ENCODE measurements at places on chromosomes 2 and 18. TPM values are rescaled to one million over a fixed set of nuclear protein-coding genes. Genes with fewer than 3 reads are reported as not detected.

RAB31 gene
- 34.5 TPM for total RNA-seq

PIEZO2 gene
- 0.48 TPM for total RNA-seq

CDCA7 gene
- 3.1 TPM for total RNA-seq

L3MBTL4 gene
- 1.9 TPM for total RNA-seq

C1GALT1C1L gene
- total RNA-seq = not detected

IMMT gene
- total RNA-seq = 52.0 TPM

STAT4 gene
- 13.6 TPM for total RNA-seq

CENPA gene
- total RNA-seq = not detected

ALPG gene
- total RNA-seq = not detected

LRRTM4 gene
- not detected for total RNA-seq

CNGA3 gene
- total RNA-seq = not detected

ALPI gene
- not detected for total RNA-seq

TTC39C gene
- 31.8 TPM for total RNA-seq

FEV gene
- total RNA-seq = not detected

SCYGR8 gene
- not detected for total RNA-seq

SLC9A4 gene
- 2.7 TPM for total RNA-seq

ANKRD30BL gene
- under 0.01 TPM for total RNA-seq

RNF25 gene
- 15.1 TPM for total RNA-seq

NEU2 gene
- not detected for total RNA-seq

HDHD2 gene
- 9.0 TPM for total RNA-seq

GPR39 gene
- total RNA-seq = 7.2 TPM

NFATC1 gene
- total RNA-seq = 0.72 TPM

CRIM1 gene
- total RNA-seq = 45.4 TPM

ELOA2 gene
- total RNA-seq = not detected

FOXD4L1 gene
- under 0.01 TPM for total RNA-seq

TBR1 gene
- total RNA-seq = not detected

LTBP1 gene
- total RNA-seq = 23.4 TPM

SPHKAP gene
- total RNA-seq = not detected

C2orf81 gene
- 0.72 TPM for total RNA-seq

SLC16A14 gene
- 0.96 TPM for total RNA-seq

NRBP1 gene
- total RNA-seq = 95.7 TPM

RGPD5 gene
- total RNA-seq = 24.1 TPM

CD207 gene
- total RNA-seq = not detected

MLPH gene
- 9.9 TPM for total RNA-seq

ALKAL2 gene
- total RNA-seq = not detected

ZNF521 gene
- total RNA-seq = 0.72 TPM

ELAC1 gene
- total RNA-seq = 3.8 TPM

MAP3K19 gene
- total RNA-seq = not detected

NETO1 gene
- not detected for total RNA-seq

CRYGC gene
- not detected for total RNA-seq

MOB4 gene
- 28.4 TPM for total RNA-seq

C2orf15 gene
- not detected for total RNA-seq

Measured in tracheal epithelial cell (primary cell).